Activated CD8-positive, alpha-beta T cell treated with anti-CD3 and anti-CD28 coated beads for 36 hours (primary cell): ENCODE measurements at places on chromosomes 1 and 21.

DNA sequence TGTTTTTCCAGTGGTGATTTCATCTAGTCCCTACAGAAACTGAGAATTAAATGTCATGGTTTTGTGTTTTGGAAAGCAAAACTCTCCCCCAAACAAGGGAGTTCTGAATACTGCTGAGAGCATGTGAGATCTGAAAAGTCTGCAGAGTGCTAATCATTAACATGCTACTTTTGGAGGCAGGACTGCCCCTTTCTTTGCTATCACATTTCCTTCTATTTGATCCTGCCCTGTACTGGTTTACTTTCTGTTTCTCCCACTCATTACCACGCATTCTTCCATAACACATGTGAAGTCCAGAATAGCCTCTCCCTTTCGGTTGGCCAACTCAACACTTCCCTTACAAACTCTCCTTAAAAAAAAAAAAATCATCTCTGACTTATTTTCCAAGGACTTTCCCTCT is 63.6 kb downstream of the GADD45A start:
- H3K36me3 ChIP-seq, result no peaks in the 10 kb centered on the region
- no peak for DNase-seq
- no peak overlapping the region for H3K27ac ChIP-seq
- peaks cover 24% of the 10 kb centered on the region for H3K4me1 ChIP-seq
- no peak overlapping the region for H3K4me3 ChIP-seq

- no peaks in the 10 kb centered on the region for H3K27me3 ChIP-seq
- peaks cover 42% of the 10 kb centered on the region for H3K4me1 ChIP-seq
- H3K36me3 ChIP-seq, result peaks cover 29% of the 10 kb centered on the region
- no peak for DNase-seq
Observed at GRCh38 chr1:234400773-234401172, 27.5 kb downstream of the COA6 start.

- H3K4me1 ChIP-seq, result peaks cover 45% of the 10 kb centered on the region
- H3K27me3 ChIP-seq, result no peaks in the 10 kb centered on the region
- no peak overlapping the region for H3K4me3 ChIP-seq
- peaks cover 1% of the 10 kb centered on the region for H3K36me3 ChIP-seq
- no peak for DNase-seq
- no peak overlapping the region for H3K27ac ChIP-seq
Observed at GRCh38 chr21:43779660-43780059, 3.6 kb upstream of the CSTB start.

- DNase-seq, result no peak
- H3K4me1 ChIP-seq, result no peaks in the 10 kb centered on the region
- H3K36me3 ChIP-seq, result peaks cover 26% of the 10 kb centered on the region
- H3K27ac ChIP-seq, result no peak overlapping the region
- H3K27me3 ChIP-seq, result no peaks in the 10 kb centered on the region
- H3K4me3 ChIP-seq, result no peak overlapping the region
Observed at GRCh38 chr1:3869751-3870301, 12.6 kb downstream of the DFFB start.

- DNase-seq, result no peak
- no peaks in the 10 kb centered on the region for H3K27me3 ChIP-seq
- peaks cover 6% of the 10 kb centered on the region for H3K36me3 ChIP-seq
- peaks cover 28% of the 10 kb centered on the region for H3K4me1 ChIP-seq
- H3K4me3 ChIP-seq, result no peak overlapping the region
Observed at GRCh38 chr1:9792156-9793042, 31.4 kb downstream of the CLSTN1 start.

GRCh38 chr1:20200966-20201365 is 14.6 kb upstream of the PLA2G2C start:
- DNase-seq, result no peak
- peaks cover 16% of the 10 kb centered on the region for H3K27me3 ChIP-seq
- H3K4me3 ChIP-seq, result no peak overlapping the region
- no peak overlapping the region for H3K27ac ChIP-seq
- no peaks in the 10 kb centered on the region for H3K36me3 ChIP-seq

DNA sequence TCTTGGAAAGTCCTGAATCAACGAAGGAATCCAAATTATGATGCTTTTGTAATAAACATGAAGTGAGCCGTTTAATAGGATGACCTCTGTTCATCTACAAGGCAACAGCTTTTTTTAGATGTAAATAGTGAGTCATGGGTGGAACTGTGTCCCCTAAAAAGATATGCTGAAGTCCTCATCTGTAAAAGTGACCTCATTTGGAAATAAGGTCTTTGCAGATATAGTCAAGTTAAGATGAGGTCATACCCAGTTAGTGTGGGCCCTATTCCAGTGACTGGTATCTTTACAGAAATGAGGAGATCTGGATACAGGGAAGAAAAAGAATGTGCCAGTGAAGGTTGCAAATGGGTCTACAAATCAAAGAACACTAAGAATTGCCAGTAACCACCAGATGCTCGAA is 1287.3 kb upstream of the ADGRL4 start:
- H3K27me3 ChIP-seq, result no peaks in the 10 kb centered on the region
- no peak overlapping the region for H3K4me3 ChIP-seq
- no peaks in the 10 kb centered on the region for H3K4me1 ChIP-seq
- no peaks in the 10 kb centered on the region for H3K36me3 ChIP-seq

- peak; percentile 89 for DNase-seq
- H3K36me3 ChIP-seq, result peaks cover 11% of the 10 kb centered on the region
- no peak overlapping the region for H3K27ac ChIP-seq
- H3K4me1 ChIP-seq, result peaks cover 20% of the 10 kb centered on the region
Observed at GRCh38 chr1:248838357-248839167, 538 bp downstream of the ZNF672 start.

DNA sequence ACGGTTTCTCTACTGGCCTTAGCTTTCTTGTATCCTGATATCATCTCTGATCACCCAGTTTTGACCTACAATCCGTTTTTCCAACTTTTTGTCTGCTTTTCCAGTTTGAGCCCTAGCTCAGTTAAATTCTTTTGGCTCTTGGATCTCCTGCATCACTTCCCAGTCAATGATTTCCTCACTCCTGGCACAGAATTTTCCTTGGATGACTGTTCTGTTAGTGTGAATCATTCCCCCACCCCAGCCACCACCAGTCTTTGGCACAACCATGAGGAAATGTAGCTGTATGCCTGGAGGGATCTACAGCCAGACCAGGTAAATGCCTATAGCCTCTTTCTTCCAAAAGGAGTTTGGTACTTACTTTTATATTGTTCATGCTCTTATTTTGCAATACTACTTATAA is 187.2 kb upstream of the PTGFR start:
- H3K27me3 ChIP-seq, result peaks cover 1% of the 10 kb centered on the region
- no peaks in the 10 kb centered on the region for H3K4me1 ChIP-seq

- no peaks in the 10 kb centered on the region for H3K27me3 ChIP-seq
- no peaks in the 10 kb centered on the region for H3K4me1 ChIP-seq
- DNase-seq, result no peak
- no peak overlapping the region for H3K27ac ChIP-seq
- H3K4me3 ChIP-seq, result no peak overlapping the region
Observed at GRCh38 chr1:20644416-20644815, 11.2 kb downstream of the PINK1 start.

DNA sequence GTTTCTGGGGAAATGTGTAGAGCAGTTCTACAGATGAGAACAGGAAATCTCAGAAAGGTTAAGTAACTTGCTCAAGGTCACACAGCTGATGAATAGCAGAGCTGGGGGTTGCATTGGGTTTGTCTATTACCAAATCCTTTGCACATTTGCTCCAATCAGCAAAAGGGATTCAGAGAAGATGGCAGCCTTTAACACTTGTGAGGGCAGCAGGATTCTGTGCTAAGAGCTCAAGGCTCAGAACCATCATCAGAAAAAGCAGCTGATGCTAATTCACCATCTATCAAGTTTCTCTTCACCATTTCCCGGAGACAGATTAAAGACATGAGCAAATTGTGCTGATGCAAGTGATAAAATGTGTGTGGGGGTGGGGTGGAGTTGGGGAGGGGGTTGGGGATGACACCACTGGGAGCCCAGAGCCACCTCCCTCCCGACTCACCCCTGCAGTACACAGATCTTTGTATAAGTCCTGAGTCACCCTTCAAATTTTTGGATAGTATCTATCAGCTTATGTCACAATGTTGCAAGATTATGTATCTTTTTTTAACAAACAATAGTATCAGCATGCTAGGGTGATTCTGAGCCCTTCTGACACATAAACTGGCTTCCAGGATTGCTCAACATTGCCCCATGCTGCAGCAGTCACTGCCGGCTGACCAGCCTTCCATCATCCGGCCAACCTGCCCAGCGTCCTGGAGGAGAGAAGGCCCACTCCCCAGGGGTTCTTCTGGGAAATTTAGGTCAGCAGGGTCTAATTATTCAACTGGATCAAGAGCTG is 2.8 kb upstream of the SPSB1 start:
- H3K36me3 ChIP-seq, result peaks cover 2% of the 10 kb centered on the region
- DNase-seq, result peak; percentile 35
- H3K27me3 ChIP-seq, result peaks cover 2% of the 10 kb centered on the region
- H3K4me3 ChIP-seq, result no peak overlapping the region
- peaks cover 13% of the 10 kb centered on the region for H3K4me1 ChIP-seq

- DNase-seq, result peak; percentile 0
- no peak overlapping the region for H3K4me3 ChIP-seq
- H3K27ac ChIP-seq, result no peak overlapping the region
- H3K4me1 ChIP-seq, result no peaks in the 10 kb centered on the region
Observed at GRCh38 chr21:45993210-45994085, 11.9 kb downstream of the COL6A1 start.

DNA sequence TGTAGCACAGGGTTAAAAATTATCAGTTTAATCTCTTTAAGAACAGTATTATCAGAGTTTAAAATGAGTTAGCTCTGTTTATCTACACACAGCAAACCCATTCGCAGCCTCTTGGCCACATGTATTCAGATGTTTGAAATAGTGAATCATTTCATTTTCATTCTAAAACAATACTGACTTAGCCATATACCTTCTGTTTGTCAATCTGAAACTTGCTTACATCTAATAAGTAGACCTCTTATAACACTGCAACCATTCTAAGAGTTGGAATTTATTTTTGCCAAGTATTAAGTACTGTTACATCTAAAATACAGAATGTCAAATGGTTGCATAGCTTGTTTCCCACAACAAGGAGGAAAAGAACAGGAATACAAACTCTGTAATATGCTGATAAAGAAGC is 25.4 kb downstream of the ANGEL2 start:
- no peak overlapping the region for H3K4me3 ChIP-seq
- H3K27me3 ChIP-seq, result no peaks in the 10 kb centered on the region
- DNase-seq, result no peak
- no peak overlapping the region for H3K27ac ChIP-seq
- H3K36me3 ChIP-seq, result peaks cover 13% of the 10 kb centered on the region

- H3K27ac ChIP-seq, result no peak overlapping the region
- DNase-seq, result no peak
- no peak overlapping the region for H3K4me3 ChIP-seq
Observed at GRCh38 chr1:221289103-221289502, 409.9 kb downstream of the HLX start.

- H3K4me3 ChIP-seq, result no peak overlapping the region
- peaks cover 7% of the 10 kb centered on the region for H3K4me1 ChIP-seq
- DNase-seq, result no peak
- H3K36me3 ChIP-seq, result no peaks in the 10 kb centered on the region
- H3K27ac ChIP-seq, result no peak overlapping the region
- no peaks in the 10 kb centered on the region for H3K27me3 ChIP-seq
Observed at GRCh38 chr1:239574112-239574511, 187.7 kb downstream of the CHRM3 start.

DNA sequence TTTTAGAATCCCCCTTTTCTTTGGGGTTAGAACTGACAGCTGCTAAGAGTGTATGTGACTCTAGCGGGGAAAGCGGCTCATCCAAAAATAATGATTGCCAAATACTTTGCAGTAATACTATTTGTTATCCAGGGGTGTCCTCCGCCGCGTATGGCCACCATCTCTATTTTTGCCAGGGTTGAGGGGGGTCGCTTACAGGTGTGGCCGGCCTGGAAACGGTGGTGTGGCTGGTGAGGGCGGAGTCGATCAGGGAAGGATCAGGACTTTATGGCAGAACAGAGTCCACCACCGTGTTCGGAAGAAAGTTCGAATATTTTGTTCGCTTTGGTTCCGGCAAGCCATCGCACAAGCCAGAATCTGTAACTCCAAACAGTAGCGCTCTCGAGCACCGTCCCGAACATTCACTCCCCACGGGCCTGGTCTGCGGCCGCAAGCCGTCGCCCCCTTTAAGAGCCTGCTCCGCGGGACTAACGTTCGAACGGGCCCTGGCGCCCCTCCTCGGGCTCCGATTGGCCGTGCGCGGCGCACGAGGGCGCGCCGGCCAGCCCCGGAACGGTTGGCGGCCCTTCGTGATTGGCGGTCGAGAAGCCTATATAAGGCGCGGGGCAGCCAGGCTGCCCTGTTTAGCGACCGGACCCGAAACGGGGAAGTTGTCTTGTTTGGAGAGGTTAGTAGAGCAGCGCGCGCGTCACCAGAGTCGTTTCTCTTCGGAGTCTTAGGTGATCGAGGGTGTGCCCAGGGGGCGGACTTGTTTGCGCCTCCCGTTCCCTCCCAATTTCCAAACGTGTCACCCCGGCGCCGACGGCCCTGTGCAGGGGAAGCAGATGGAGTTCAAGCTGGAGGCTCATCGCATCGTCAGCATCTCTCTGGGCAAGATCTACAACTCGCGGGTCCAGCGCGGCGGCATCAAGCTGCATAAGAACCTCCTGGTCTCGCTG is at the start of gene IER5:
Gene IER5, plus strand, starts transcription at position 622 of the 938 bp plus-strand sequence. Its CDS starts 203 bp downstream, at position 825.
- peaks cover 40% of the 10 kb centered on the region for H3K4me1 ChIP-seq
- DNase-seq, result peak; percentile 96
- peak within 1 kb of the TSS; percentile 100 for H3K4me3 ChIP-seq
- peaks cover 45% of the 10 kb centered on the region for H3K36me3 ChIP-seq
- no peaks in the 10 kb centered on the region for H3K27me3 ChIP-seq

GRCh38 chr1:42927274-42927841 is 31.3 kb downstream of the SLC2A1 start:
- DNase-seq, result no peak
- H3K4me3 ChIP-seq, result no peak overlapping the region
- H3K27me3 ChIP-seq, result no peaks in the 10 kb centered on the region
- H3K4me1 ChIP-seq, result peaks cover 65% of the 10 kb centered on the region
- peak overlapping the region; percentile 40 for H3K27ac ChIP-seq
- peaks cover 64% of the 10 kb centered on the region for H3K36me3 ChIP-seq

DNA sequence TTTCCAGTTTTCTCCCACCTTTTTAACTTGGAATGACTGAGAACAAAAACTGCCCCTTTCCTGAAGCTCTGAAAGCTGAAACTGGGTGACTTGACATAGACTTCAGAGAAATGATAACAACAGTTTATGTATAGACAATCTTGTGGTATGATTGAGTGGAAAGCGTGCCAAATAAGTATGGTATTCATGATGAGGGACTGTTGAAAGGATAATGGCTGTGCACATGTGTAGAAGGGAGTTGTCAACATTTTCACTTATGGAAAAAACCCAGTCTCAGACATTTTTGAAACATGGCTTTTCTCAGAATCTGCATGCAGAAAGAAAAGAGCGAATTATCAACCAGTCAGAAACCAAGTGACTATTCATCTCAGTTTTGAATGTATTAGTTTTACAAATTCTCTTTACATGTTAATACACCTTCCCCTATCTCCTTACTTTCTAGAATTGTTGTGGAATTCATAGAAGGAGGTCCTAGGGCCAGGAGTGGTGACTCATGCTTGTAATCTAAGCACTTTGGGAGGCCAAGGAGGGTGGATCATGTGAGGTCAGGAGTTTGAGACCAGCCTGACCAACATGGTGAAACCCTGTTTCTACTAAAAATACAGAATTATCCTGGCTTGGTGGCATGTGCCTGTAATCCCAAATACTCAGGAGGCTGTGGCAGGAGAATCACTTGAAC is 261.2 kb downstream of the S1PR1 start:
- H3K27me3 ChIP-seq, result no peaks in the 10 kb centered on the region
- no peak overlapping the region for H3K4me3 ChIP-seq
- no peak for DNase-seq
